ENCODE measurements at places on chromosomes 16 and 17. TPM values are rescaled to one million over a fixed set of nuclear protein-coding genes. Genes with fewer than 3 reads are reported as not detected.

Gene DECR2
- total RNA-seq: 10.2 TPM

Gene RAB11FIP4
- total RNA-seq: 31.0 TPM

Gene ALOX15B
- 0.27 TPM for total RNA-seq

Gene PRSS33
- total RNA-seq: 2.9 TPM

Gene FNDC8
- not detected for total RNA-seq

Gene ZKSCAN2
- 21.2 TPM for total RNA-seq

Gene PTX4
- 1.6 TPM for total RNA-seq

Gene IL4R
- total RNA-seq: 18.9 TPM

Gene SCIMP
- total RNA-seq: 0.77 TPM

Gene TBX6
- total RNA-seq: 0.66 TPM

Gene CD68
- 5.9 TPM for total RNA-seq

Gene KRT25
- 0.22 TPM for total RNA-seq

Data from camera-type eye (tissue), 1 donor.